ENCODE measurements at places on chromosomes 11 and 22. TPM values are rescaled to one million over a fixed set of nuclear protein-coding genes. Genes with fewer than 3 reads are reported as not detected.
A peak's percentile ranks its signal among the peaks of the same experiment; 100 is the strongest.

DNA sequence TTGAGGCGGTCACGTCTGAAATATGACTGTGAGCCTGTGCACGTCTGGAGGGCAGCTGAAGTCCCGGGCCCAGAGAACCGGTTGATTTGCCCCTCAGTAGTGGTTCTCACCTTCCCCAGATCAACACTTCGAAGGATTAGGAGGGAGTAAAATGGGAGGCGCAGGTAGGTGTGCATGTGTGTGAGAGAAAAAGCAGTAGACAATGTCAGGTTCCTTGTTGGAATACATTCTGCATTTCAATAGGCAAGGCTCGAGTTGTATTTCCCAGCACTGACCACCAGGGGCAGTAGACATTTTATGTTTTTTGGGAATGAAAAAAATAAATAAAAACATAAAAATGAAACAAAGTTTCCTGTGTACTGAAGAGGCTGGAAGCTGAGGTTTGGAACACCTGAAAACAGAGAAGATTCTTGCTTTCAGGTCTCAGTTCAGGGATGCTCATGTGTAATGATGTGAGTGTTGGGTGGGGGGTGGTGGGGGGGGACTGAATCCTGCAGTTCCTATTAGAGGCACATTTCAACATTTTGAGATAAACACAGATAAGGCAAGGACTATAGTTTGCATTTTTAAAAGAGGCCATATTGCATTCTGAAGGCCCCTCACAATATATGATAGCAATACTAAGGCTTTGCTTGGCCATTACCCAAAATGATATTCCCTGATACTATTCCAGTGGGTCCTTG is 333.9 kb downstream of the CADM1 start:
- no peak for DNase-seq
- no peak overlapping the region for H3K27ac ChIP-seq
- H3K4me3 ChIP-seq: no peak overlapping the region
- peaks cover 4% of the 10 kb centered on the region for H3K27me3 ChIP-seq
- no peaks in the 10 kb centered on the region for H3K4me1 ChIP-seq

DNA sequence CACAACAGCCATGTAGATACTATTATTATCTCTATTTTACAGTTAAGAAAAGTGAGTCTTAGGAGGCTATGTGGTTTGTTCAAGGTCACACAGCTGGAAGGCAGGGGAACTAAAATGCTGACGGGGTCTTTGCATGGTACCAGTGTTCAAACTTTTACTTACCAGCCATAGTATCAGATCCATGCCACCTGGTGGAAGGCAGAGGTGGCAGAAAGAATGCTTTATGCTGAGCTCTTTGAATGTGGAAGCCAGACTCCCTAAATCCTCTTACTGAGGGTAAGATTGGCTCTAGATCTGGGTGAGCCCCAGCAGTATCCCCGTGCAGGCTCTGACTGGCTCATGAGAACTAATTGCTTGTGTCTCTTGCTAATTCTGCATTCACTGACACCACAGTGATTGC is 54.3 kb upstream of the NAV2 start:
- no peak overlapping the region for H3K27ac ChIP-seq
- no peak for DNase-seq
- no peaks in the 10 kb centered on the region for H3K27me3 ChIP-seq
- H3K36me3 ChIP-seq: no peaks in the 10 kb centered on the region
- no peaks in the 10 kb centered on the region for H3K4me1 ChIP-seq
- H3K4me3 ChIP-seq: no peak overlapping the region

The P2RY2 gene
- not detected for polyA plus RNA-seq

DNA sequence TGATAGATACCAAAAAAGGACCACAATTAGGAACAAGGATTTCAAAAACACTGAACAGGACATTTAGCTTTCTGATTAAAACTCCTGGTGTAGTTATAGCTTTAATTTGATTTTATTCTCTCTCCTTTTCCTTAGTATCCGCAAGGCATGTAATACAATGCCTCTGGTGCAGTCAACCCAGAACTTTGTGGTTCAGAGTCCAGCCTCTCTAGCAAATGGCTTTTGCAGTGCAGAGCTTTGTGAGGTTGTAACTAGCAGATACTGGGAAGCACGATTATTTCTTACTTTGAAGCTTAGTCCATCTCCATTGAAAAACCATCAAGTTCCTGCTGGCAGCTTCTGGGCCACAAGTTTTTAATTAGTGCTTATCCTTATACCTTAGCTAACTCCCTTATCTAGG is 79.8 kb downstream of the GRIA4 start:
- H3K27ac ChIP-seq: no peak overlapping the region
- no peaks in the 10 kb centered on the region for H3K36me3 ChIP-seq

DNA sequence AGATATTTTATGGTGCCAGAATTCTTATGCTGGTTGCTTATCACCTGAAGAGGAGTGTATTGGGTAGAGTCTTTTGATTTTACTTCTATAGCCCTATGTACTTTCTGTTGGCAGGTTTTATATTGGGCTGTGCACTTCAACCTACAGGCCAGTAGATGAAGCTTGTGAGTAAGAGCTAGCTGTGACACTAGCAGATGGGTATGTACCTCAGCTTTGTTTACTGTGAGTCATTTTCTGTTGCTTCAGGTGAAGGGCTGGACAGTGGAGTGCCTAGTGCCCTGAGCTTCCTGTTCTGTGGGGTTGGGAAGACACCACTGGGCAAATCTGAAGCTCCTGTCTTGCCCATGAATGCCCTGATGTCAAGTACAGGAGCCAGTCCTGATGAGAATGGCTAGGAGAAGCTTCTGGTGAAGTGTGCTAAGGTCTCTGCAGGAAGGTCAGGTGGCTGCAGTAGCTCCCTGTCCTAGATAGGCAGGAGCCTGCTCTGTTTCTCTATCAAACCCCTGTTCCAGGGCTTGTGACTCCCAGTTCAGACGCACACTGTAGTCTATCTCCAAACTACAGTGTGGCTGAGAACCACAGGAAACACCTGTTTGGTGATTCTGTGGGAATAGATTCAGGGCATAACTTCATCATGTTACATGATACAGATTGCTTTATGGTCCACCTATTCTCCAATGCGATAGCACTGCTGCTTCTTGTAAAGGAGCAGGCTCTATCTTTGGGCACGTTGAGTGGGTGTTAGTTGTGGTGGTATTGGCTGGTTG is 755.7 kb downstream of the KCNA4 start:
- DNase-seq: no peak
- no peaks in the 10 kb centered on the region for H3K4me1 ChIP-seq
- H3K4me3 ChIP-seq: no peak overlapping the region
- H3K27me3 ChIP-seq: no peaks in the 10 kb centered on the region
- H3K36me3 ChIP-seq: no peaks in the 10 kb centered on the region

The KRTAP5-11 gene
- not detected for polyA plus RNA-seq

GRCh38 chr11:68828155-68828931 is 13.4 kb downstream of the CPT1A start:
- peaks cover 4% of the 10 kb centered on the region for H3K4me1 ChIP-seq
- no peak overlapping the region for H3K27ac ChIP-seq
- no peaks in the 10 kb centered on the region for H3K36me3 ChIP-seq
- DNase-seq: no peak
- no peak overlapping the region for H3K4me3 ChIP-seq

GRCh38 chr22:20449819-20450550 is 12.4 kb upstream of the SCARF2 start:
- H3K27ac ChIP-seq: no peak overlapping the region
- H3K36me3 ChIP-seq: peaks cover 23% of the 10 kb centered on the region
- DNase-seq: no peak
- no peak overlapping the region for H3K4me3 ChIP-seq
- no peaks in the 10 kb centered on the region for H3K27me3 ChIP-seq

The OR8B3 gene
- polyA plus RNA-seq: not detected

- H3K27me3 ChIP-seq: no peaks in the 10 kb centered on the region
- H3K36me3 ChIP-seq: peaks cover 49% of the 10 kb centered on the region
- DNase-seq: no peak
These were observed 14.5 kb downstream of the XNDC1N start for GRCh38 chr11:71913756-71914526.

- no peak overlapping the region for H3K4me3 ChIP-seq
- no peak overlapping the region for H3K27ac ChIP-seq
- H3K4me1 ChIP-seq: no peaks in the 10 kb centered on the region
These were observed 203.1 kb downstream of the TENM4 start for GRCh38 chr11:79237703-79238102.

DNA sequence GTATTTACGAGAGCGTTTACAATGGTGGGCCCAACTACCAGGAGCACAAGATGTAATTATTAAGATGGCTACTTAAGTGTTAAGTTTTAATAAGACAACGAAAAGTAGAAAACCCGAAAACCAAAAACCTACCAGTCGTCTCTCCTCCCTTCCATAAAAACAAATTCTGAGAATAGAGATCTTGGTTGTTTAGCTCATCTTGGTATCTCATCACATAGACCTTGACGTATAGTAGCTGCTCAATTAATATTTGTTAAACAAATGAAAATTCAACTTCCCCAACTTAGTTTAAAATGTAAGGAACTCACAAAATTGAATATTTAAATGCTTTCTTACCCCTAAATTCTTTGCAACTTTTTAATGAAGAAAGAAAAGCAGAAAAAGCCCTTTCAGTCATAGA is 669 bp downstream of the KDM4D start:
- H3K36me3 ChIP-seq: peaks cover 27% of the 10 kb centered on the region
- no peak for DNase-seq
- peak overlapping the region; percentile 92 for H3K4me3 ChIP-seq

- no peaks in the 10 kb centered on the region for H3K4me1 ChIP-seq
- no peak for DNase-seq
- H3K27me3 ChIP-seq: no peaks in the 10 kb centered on the region
- no peak overlapping the region for H3K27ac ChIP-seq
- H3K36me3 ChIP-seq: no peaks in the 10 kb centered on the region
These were observed 444.3 kb upstream of the B3GAT1 start for GRCh38 chr11:134856056-134856971.

DNA sequence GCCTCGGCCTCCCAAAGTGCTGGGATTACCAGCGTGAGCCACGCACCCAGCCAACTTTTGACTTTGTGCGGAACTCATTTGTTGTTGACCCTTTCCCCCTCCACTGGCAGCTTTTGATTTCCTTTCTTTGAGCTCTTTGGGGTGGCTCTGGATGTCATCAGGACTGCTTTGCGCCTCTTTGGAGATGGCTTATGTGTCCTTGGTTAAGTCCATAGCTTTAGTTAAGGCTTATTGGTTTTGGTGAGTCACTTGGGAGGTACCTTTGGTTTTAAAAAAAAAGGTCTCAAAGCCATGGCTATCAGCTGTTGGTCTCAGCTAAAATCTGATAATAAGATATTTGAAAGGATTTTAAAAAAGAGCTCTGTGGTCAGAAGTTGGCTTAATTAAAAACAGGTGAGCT is 5.1 kb upstream of the ARSA start:
- H3K36me3 ChIP-seq: no peaks in the 10 kb centered on the region
- peaks cover 9% of the 10 kb centered on the region for H3K4me1 ChIP-seq
- no peaks in the 10 kb centered on the region for H3K27me3 ChIP-seq

- H3K4me3 ChIP-seq: no peak overlapping the region
- no peaks in the 10 kb centered on the region for H3K27me3 ChIP-seq
- H3K4me1 ChIP-seq: no peaks in the 10 kb centered on the region
- no peak for DNase-seq
- peaks cover 42% of the 10 kb centered on the region for H3K36me3 ChIP-seq
These were observed 85.5 kb downstream of the DGCR2 start for GRCh38 chr22:19036523-19037273.

GRCh38 chr11:130947889-130948288 is 31.6 kb upstream of the SNX19 start:
- H3K4me1 ChIP-seq: no peaks in the 10 kb centered on the region
- no peak overlapping the region for H3K4me3 ChIP-seq
- no peaks in the 10 kb centered on the region for H3K36me3 ChIP-seq
- H3K27me3 ChIP-seq: no peaks in the 10 kb centered on the region
- no peak for DNase-seq
- no peak overlapping the region for H3K27ac ChIP-seq
